Right cardiac atrium (tissue), 5 donors: ENCODE measurements at places on chromosomes 13 and 19. TPM values are rescaled to one million over a fixed set of nuclear protein-coding genes. Genes with fewer than 3 reads are reported as not detected.

The ZNF562 gene
- polyA plus RNA-seq = 7.5 TPM

The PNMA8A gene
- polyA plus RNA-seq = 10.7 TPM

The SYNE4 gene
- polyA plus RNA-seq = 0.18 TPM

The CGB2 gene
- not detected for polyA plus RNA-seq

The TMEM91 gene
- polyA plus RNA-seq = 8.5 TPM

DNA sequence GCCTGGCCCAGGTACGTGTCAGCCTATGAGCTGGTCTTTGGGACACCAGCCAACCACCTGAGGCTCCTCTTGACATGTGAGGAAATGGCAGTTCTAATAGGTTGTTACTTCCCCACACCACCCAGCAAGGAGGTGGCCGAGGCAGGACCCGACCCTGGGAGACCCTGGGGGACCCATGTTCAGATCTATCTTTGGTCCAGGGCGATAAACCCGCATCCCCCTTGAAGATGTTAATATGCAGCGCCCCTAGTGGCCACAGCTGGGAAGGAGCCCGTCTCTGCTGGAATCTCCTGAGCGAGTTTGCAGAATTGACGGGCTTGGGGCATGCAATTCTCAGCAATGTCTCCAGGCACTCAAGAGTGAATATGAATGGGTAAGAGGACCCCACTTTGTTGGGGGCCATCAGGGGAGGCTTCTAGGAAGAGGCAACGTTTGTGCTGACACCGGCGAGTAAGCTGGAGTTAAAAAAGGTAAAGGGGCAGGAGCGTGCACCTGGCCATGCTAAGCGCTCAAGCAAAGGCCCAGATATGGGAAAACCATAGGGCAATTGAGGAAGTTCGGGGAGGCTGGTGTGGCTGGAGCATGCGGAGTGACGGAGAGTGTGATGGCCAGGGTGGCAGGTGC lies 1.5 kb upstream of the MYO1F start:
- DNase-seq = peak; percentile 77

DNA sequence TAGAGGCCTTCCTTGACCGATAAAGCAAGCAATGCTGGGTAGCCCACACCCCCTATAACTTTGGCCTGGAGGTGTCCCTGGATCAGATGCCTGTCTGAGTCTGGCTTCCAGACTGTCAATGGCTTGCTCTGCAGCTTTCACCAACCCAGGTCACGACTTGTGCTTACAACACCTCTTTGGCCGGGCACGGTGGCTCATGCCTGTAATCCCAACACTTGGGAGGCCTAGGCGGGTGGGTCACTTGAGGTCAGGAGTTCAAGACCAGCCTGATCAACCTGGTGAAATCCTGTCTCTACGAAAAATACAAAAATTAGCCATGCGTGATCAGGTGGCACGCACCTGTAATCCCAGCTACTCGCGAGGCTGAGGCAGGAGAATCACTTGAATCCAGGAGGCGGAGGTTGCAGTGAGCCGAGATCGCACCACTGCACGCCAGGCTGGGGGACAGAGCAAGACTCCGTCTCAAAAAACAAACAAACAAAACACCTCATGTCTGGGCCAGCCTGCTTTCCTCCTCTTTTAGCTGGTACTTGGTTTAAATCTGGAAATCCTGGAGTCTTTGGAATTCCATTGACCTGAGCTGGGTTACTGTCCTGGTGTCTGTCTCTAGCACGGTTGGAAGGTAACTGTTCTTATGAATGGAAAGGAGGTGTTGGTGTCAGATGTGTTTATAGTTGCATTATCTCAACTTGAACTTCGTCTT lies 10.3 kb upstream of the GARRE1 start:
- no peak for DNase-seq
